ENCODE measurements at places on chromosomes 16 and 17. TPM values are rescaled to one million over a fixed set of nuclear protein-coding genes. Genes with fewer than 3 reads are reported as not detected.

Gene TERB1
- total RNA-seq, result not detected

Gene SLFN14
- total RNA-seq, result 0.11 TPM

Gene TBC1D3B
- total RNA-seq, result 6.6 TPM

Gene COX6A2
- total RNA-seq, result not detected

Gene SPAG7
- total RNA-seq, result 62.9 TPM

Gene SNX20
- total RNA-seq, result 24.6 TPM

Gene PLEKHH3
- total RNA-seq, result 0.29 TPM

Gene PIRT
- not detected for total RNA-seq

Gene GUCY2D
- total RNA-seq, result not detected

Gene HSD17B2
- not detected for total RNA-seq

- H3K4me1 ChIP-seq, result no peaks in the 10 kb centered on the region
- H3K27me3 ChIP-seq, result no peaks in the 10 kb centered on the region
- H3K36me3 ChIP-seq, result no peaks in the 10 kb centered on the region
- H3K27ac ChIP-seq, result no peak overlapping the region
These were observed 12.7 kb upstream of the APPBP2 start for GRCh38 chr17:60538726-60539125.

DNA sequence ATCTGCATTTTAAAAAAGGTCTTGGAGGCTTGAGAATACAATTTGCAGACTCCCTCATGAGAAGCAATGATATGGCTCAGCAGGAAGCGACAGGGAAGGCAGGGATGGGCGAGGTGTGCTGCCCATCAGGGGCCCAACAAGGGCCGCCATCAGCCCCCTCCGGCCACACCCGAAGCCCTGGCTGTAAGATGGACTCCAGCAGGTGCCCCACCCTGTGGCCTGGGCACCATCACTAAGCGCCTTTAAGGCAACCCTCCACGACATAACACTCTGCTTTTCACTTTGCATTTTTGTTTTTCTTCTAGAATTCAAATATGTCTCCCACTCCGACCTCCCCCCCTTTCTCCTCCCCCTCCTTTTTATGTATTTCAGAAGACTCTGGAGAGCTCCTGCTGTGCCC, 52.2 kb upstream of the RCVRN start:
- no peak overlapping the region for H3K4me3 ChIP-seq
- H3K36me3 ChIP-seq, result no peaks in the 10 kb centered on the region
- H3K27me3 ChIP-seq, result no peaks in the 10 kb centered on the region
- DNase-seq, result no peak
- no peak overlapping the region for H3K27ac ChIP-seq
- H3K4me1 ChIP-seq, result no peaks in the 10 kb centered on the region

DNA sequence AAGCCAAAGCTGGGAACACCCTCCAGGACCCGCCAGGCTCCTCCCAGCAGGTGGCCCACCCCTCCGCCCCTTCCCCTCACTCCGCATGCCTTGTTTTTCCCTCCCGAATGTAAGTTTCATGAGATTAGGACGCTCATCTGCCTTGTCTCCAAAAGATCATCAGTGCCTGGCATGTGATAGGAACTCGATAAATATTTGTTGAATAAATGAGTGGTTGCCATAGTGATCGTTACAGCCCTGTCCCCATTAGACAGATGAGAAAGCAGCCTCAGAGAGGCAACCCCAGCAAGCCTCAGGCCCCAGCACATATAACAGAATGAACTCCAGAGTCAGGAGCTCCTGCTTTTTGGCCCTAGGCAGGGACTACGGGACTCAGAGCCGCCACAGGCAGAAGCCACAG, 5.0 kb downstream of the CAMKK1 start:
- DNase-seq, result no peak
- no peaks in the 10 kb centered on the region for H3K27me3 ChIP-seq
- no peak overlapping the region for H3K27ac ChIP-seq
- H3K4me1 ChIP-seq, result peaks cover 31% of the 10 kb centered on the region
- no peak overlapping the region for H3K4me3 ChIP-seq

DNA sequence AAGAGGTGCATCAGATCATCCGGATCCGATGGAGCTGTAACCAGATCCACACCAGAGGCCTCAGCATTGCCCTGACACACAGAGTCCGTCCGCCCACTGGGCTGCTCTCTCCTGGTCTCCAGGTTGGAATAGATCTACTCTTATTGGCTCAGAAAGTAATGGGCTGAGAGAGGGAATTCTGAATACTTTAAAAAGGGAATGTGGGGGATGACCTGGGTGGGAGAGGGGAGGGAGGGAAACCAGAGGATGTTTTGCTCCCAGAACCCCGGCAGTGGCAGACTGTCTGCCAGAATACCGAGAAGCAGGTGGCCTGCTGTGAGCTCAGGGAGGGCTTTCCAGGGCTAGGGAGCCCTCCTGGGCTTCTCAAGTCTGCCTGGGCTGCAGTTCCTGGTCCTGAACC, 126.5 kb downstream of the ENGASE start:
- peaks cover 13% of the 10 kb centered on the region for H3K27me3 ChIP-seq
- DNase-seq, result no peak
- H3K36me3 ChIP-seq, result no peaks in the 10 kb centered on the region

DNA sequence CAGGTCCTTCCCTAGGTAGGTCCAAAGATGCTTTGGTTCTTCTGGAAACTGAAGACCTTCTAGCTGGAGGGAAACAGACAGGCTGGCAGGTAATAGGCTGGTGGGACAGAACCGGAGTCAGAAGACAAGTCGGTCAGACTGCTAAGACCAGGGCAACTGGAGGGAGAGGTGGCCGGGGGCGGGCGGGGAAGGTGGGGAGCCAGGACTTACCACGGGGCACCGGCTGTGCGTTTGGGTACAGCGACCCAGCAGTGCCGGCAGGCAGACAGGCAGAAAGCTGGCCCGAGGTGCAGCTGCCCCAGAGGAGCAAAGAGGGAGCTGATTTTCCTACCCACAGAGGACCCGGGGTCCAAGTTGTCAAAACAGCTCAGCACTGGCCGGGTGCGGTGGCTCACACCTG, 575 bp downstream of the SLC52A1 start:
- H3K36me3 ChIP-seq, result no peaks in the 10 kb centered on the region
- H3K4me1 ChIP-seq, result peaks cover 16% of the 10 kb centered on the region
- DNase-seq, result no peak
- H3K4me3 ChIP-seq, result no peak overlapping the region

DNA sequence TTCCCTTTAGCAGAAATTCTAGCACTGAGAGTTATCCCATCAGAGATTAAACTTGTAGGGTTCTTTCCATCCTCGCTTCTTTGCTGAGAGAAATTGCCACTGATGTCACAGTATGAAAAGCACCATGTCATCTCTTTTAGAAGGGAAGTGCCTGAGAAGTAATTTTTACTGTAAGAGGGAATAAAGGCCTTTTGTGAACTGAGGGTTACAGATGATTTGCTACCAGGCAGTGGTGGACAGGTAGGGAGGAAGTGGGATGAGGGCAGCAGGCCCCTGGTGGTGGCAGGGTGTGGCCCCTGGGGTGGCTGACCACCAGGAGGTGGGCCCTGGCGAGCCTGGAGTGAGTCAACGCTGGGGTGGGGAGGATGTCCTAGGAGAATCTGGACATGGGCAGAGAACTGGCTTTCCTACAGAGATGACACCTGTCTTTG, 6.4 kb upstream of the MILR1 start:
- DNase-seq, result no peak
- H3K4me1 ChIP-seq, result peaks cover 17% of the 10 kb centered on the region
- H3K4me3 ChIP-seq, result no peak overlapping the region
- peaks cover 14% of the 10 kb centered on the region for H3K36me3 ChIP-seq

DNA sequence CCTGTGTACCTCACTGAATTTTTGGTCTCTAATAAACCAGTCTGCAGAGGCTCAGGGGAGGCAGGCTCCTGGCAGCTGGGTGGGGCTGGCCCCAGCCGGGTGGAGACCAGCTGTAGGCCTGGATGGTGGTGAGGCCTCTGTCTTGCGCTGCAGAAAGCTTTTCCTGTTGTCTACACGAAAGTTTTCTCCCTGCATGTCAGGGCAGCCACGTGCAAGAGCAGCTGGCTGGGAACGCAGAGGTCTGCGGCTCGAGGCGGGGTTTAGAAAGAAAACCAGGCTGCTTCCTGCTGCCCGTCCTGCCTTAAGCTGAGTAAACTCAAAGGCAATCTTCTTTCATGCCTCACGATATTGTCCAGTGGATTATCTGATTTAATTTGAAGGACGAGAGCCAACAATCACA, 2.4 kb downstream of the SERPINF1 start:
- H3K27me3 ChIP-seq, result no peaks in the 10 kb centered on the region
- H3K27ac ChIP-seq, result peak overlapping the region; percentile 82
- peak; percentile 71 for DNase-seq
- peak overlapping the region; percentile 9 for H3K4me3 ChIP-seq
- H3K4me1 ChIP-seq, result peaks cover 40% of the 10 kb centered on the region

DNA sequence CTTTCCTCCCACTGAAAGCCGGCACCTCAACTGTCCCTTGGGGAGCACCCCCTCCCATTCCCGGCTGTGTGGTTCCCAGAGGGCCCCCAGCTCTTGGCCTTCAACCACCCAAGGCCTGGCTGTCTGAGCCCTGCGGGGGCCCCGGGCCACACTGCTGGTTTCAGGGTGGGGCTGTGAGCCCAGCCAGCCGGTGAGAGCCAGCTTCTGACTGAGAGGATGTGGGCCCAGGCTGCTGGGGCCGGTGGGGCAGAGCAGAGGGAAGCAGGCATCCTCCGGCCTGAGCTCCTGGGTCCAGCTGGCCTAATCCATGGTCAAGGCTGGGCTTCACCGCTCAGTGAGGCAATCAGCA, 875 bp upstream of the LGALS3BP start:
- H3K36me3 ChIP-seq, result no peaks in the 10 kb centered on the region
- H3K4me3 ChIP-seq, result no peak overlapping the region
- no peaks in the 10 kb centered on the region for H3K27me3 ChIP-seq
- H3K27ac ChIP-seq, result no peak overlapping the region

DNA sequence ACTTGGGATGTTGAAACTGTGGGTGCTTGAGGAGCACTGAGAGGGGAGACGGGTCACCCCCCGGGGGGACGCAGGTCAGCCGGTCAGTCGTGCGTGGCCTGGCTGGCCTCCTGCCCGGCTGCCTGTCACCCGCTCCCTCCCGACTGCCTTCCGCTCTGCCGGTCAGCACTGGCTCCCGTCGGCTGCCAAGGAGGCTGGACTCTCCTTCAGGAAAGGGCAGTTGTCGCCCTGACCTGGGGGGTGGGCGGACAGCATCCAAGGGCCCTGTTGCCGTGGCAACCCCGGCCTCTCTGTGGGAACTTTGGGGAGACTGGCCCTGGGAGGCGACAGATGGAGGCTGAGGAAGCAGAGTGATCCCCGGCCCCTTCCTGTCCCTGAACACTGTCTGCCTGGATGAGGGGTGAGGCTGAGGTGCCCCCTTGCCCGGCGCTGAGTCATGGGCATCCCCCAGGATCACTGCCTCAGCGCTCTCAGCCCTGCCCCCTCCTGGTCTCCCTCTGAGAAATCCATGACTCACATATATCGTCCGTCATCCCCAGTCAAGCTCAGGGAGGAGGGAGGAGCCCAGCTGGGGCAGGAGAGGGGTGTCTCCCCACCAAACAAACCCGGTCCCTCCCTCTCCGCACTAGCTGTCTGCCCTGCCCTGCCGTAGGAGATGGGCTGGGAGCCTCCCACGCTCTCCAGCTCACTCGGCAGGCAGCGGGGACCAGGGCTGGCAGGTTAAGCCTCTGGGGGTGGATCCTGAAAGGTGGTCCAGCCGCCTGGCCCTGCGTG, at the start of gene ADGRG1:
ADGRG1 (plus strand) TSS at position 623 of the 774 bp plus-strand sequence. CDS start 21,658 bp downstream, outside the sequence.
- H3K4me3 ChIP-seq, result peak within 1 kb of the TSS; percentile 61
- H3K27me3 ChIP-seq, result peaks cover 9% of the 10 kb centered on the region
- peak; percentile 89 for DNase-seq
- peak within 1 kb of the TSS; percentile 57 for H3K27ac ChIP-seq
- peaks cover 14% of the 10 kb centered on the region for H3K4me1 ChIP-seq
- H3K36me3 ChIP-seq, result no peaks in the 10 kb centered on the region

DNA sequence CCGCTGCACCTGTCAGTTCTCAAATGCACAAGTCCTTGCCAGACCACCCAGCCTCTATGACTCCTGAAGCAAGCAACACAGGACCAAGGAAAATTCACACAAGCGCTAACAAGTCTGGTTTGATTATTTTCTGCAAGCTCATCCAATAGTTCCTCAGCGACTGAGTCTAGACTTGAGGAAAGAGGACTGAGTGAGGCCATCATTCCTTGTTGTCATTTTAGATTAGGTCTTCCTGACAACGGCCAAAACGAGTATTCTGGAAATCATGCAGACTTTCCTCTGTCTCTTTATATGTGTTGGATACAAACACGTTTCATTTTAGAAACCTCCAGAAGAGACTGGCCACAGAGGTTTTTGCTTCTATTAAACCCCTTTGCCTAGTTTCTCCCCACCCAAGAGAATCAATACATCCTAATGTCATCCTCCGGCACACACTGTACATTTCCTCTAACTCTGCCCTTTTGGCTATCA, 561 bp downstream of the CCDC47 start:
- peak overlapping the region; percentile 88 for H3K4me3 ChIP-seq
- peaks cover 49% of the 10 kb centered on the region for H3K36me3 ChIP-seq
- H3K27me3 ChIP-seq, result no peaks in the 10 kb centered on the region
- no peak for DNase-seq

DNA sequence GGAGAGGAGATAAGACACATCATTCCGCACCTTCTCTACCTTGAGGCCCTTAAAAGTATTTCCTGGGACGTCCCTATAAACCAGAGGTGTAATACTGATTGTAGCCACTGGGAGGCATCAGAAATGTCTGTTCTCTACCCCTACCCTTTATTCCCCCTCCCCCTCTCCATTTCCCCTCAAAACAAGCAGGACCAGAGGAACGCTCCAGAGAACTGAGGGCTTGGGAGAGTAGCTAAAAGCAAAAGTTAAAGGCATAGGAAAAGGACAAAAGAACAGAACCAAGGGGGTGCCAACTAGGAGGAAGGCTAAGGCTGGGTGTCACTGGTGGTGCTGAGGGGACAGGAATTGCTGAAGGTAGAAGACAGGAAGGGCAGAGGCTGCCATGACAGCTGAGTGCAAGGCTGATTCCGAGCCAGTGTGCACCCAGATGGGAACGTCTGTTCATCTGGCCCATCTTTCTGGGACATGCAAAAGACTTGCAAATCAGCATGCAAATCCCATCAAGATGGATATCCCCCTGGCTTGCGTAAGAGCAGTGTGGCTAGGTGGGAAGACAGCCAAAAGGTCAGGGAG, 6.7 kb downstream of the CAMTA2 start:
- H3K4me1 ChIP-seq, result peaks cover 17% of the 10 kb centered on the region
- peak overlapping the region; percentile 64 for H3K27ac ChIP-seq
- no peaks in the 10 kb centered on the region for H3K27me3 ChIP-seq
- DNase-seq, result peak; percentile 62
- H3K4me3 ChIP-seq, result no peak overlapping the region
- H3K36me3 ChIP-seq, result peaks cover 27% of the 10 kb centered on the region

- peaks cover 10% of the 10 kb centered on the region for H3K4me1 ChIP-seq
- no peak overlapping the region for H3K4me3 ChIP-seq
- H3K36me3 ChIP-seq, result no peaks in the 10 kb centered on the region
- peak; percentile 56 for DNase-seq
These were observed 75.0 kb upstream of the WSB1 start for GRCh38 chr17:27218719-27219488.

GRCh38 chr17:69654981-69655855, 240.7 kb downstream of the MAP2K6 start:
- no peaks in the 10 kb centered on the region for H3K36me3 ChIP-seq
- DNase-seq, result peak; percentile 5
- peaks cover 6% of the 10 kb centered on the region for H3K27me3 ChIP-seq
- H3K4me3 ChIP-seq, result no peak overlapping the region

- H3K36me3 ChIP-seq, result no peaks in the 10 kb centered on the region
- peak; percentile 15 for DNase-seq
- peak overlapping the region; percentile 61 for H3K27ac ChIP-seq
- H3K4me1 ChIP-seq, result peaks cover 14% of the 10 kb centered on the region
- H3K27me3 ChIP-seq, result peaks cover 25% of the 10 kb centered on the region
These were observed 53.9 kb upstream of the CCL2 start for GRCh38 chr17:34201225-34201624.

Data from activated CD8-positive, alpha-beta T cell treated with anti-CD3 and anti-CD28 coated beads for 36 hours (primary cell).